Glutamatergic neuron (in vitro differentiated cells): ENCODE measurements at places on chromosomes 5 and 9. TPM values are rescaled to one million over a fixed set of nuclear protein-coding genes. Genes with fewer than 3 reads are reported as not detected.

Gene PCDHGA7
- 4.2 TPM for total RNA-seq

Gene CLK4
- total RNA-seq = 29.4 TPM

Gene PRR16
- total RNA-seq = 0.25 TPM

Gene CCL21
- not detected for total RNA-seq

Gene ENHO
- total RNA-seq = 11.5 TPM

DNA sequence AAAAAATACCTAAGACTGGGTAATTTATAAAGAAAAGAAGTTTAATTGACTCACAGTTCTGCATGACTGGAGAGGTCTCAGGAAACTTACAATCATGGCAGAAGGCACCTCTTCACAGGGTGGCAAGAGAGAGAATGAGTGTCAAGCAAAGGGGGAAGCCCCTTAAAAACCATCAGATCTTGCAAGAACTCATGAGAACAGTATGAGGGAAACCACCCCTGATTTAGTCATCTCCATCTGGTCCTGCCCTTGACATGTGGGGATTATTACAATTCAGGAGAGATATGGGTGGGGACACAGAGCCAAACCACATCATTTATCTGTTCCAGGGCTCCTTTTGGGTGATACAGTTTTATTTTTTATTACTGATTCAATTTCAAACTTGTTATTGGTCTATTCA lies 23.2 kb upstream of the ADAMTS16 start:
- DNase-seq = no peak

GRCh38 chr5:14581891-14582796 lies 552 bp downstream of the OTULINL start:
- DNase-seq = peak; percentile 68

GRCh38 chr9:112670991-112671625 lies 46.8 kb downstream of the INIP start:
- no peak for DNase-seq

GRCh38 chr5:2238732-2239131 lies 356.0 kb upstream of the IRX4 start:
- no peak for DNase-seq

GRCh38 chr5:94968507-94969095 lies 316.3 kb downstream of the MCTP1 start:
- DNase-seq = no peak
